Colonic mucosa (tissue), 4 donors: ENCODE measurements at places on chromosomes 2 and 18.
A peak's percentile ranks its signal among the peaks of the same experiment; 100 is the strongest.

DNA sequence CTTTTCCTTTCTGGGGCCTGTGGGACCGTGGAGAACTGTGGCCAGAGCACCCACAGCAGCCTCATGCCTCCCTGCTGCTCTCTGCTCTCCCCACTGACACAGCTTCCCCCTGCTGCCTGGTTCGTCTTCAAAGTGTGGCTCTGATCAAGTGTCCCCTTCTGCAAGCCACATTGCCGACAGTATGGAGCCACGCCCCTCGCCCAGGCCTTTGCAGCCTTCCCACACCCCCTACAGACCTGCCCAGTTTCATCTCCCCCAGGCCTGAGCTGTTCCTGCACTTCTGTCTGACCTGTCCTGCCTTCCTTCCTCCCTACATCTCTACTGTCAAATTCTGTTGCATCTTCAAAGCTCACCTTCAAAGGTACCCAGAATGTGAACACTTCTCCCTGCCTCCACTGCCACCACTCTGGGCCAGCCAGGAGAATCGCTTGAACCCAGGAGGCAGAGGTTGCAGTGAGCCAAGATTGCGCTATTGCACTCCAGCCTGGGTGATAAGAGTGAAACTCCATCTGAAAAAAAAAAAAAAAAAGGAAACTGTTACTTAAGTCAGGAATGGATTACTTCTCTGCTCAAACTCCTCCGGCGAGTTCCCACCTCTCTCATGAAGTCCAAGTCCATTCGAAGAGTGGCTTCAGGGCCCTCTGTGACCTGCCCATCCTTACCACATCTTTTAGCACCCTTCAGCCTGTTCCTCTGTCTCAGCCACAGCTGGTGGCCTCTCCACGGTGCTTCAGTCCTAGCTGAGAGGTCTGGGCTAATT is 29.0 kb upstream of the CATIP start:
- no peak for DNase-seq
- no peak overlapping the region for H3K4me3 ChIP-seq
- no peaks in the 10 kb centered on the region for H3K36me3 ChIP-seq
- no peaks in the 10 kb centered on the region for H3K27me3 ChIP-seq

GRCh38 chr2:147550995-147551731 is 293.7 kb upstream of the ACVR2A start:
- no peaks in the 10 kb centered on the region for H3K27me3 ChIP-seq
- no peak overlapping the region for H3K27ac ChIP-seq
- DNase-seq = no peak
- H3K4me1 ChIP-seq = no peaks in the 10 kb centered on the region

DNA sequence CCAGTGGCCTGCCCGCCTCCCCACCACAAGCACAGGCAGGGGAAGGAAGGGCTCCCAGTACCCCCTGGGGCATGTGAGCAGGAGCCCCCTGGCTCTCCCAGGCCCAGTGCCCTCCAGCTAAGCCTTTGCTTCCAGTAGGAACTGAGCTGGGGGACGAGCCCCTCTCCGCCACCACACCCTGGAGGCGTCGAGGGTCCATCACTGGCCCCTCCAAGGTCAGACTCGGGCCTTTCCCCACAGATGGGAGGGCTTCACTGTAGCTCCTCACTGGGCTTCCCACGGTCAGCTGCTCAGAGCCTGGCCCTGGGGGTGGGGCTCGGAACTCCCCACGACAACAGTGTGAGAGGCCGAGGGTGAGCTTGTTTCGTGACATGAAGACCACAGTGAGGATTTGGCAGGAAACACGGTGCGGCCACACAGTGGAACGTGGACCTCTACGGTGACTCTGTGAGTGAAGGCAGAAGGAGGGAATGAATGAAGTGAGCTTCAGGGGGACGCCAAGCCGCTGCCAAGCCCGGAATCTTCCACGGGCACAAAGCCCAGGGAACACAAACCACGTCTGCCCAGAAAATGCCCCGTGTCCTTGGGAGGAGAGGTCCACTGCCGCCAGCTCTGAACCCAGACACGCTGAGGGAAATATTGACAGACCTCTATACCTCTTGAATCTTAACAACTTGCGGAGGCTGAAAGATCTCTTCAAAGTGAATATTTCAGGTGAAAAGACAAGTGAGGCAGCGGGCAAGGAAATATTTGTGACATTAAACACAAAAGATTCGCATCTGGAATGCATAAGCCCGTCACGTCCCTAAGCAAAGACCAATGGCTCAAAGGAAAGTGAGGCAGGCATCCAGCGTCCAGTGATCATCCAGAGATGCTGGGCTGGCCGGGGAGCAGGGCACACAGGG is 144.8 kb upstream of the GPC1 start:
- H3K4me3 ChIP-seq = no peak overlapping the region
- no peaks in the 10 kb centered on the region for H3K4me1 ChIP-seq
- no peak overlapping the region for H3K27ac ChIP-seq
- H3K36me3 ChIP-seq = no peaks in the 10 kb centered on the region

DNA sequence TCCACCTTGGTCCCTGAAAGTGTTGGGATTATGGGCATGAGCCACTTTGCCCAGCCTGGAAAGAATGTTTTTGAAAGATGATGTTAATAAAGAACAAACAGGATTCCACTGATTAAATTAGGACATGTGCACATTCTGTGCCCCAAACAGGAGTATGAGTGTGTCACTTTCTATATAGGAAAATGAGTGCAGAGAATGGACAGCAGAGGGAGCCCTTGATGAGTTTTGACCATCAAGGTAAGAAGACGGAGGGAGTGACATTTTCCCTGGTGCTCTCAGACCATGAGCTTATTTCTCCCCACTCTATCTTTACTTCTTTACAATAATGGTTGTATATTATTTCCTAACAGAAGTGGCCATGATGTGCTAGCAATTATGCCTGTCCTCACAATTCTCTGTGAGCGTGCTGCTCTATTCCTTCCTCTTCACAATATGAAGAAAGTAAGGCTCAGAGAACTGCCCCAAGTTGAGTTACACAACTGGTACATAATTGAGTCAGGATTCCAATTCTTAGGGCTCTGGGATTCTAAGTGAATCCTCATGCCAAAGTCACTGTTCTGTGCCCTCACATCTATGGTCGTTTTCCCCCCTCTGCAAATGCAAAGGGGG is 20.6 kb downstream of the RPL37A start:
- no peak overlapping the region for H3K4me3 ChIP-seq
- H3K36me3 ChIP-seq = no peaks in the 10 kb centered on the region
- no peaks in the 10 kb centered on the region for H3K27me3 ChIP-seq
- peak; percentile 80 for DNase-seq
- H3K4me1 ChIP-seq = no peaks in the 10 kb centered on the region

DNA sequence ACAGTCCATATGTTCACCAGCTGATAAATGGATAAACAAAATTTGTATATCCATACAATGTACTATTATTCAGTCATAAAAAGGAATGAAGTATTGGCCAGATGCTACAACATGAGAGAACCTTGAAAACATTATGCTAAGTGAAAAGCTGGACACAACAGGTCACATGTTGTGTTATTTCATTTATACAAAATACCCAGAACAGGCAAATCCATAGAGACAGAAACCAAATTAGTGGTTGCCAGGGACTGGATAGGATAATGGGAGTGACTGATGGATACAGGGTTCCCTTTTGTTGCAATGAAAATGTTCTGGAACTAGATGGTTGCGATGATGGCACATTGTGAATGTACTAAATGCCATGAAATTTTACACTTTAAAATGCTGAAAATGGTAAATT is 10.2 kb upstream of the PCARE start:
- H3K27ac ChIP-seq = no peak overlapping the region
- H3K36me3 ChIP-seq = no peaks in the 10 kb centered on the region
- H3K4me1 ChIP-seq = no peaks in the 10 kb centered on the region
- no peak for DNase-seq

DNA sequence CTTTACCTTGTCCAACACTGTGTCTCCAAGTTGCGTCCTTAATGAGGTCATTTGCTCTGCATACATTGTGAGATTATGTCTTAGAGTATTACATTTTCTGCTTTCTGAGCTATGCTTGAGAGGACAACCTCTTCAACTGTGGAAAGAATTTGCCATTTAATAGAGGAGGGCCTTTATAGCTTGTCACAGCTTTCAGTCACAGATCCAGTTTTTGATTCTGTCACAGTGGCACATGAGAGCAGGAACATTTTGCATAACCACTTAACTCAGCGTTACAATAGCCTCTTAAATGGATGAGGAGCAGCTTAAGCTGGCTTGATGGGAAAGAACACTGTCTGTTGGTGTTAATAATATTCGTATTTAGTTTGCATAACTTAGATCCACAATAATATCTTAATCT is 63.0 kb downstream of the RHBDD1 start:
- H3K4me3 ChIP-seq = no peak overlapping the region
- no peak overlapping the region for H3K27ac ChIP-seq
- H3K36me3 ChIP-seq = no peaks in the 10 kb centered on the region
- no peaks in the 10 kb centered on the region for H3K27me3 ChIP-seq
- DNase-seq = no peak
- no peaks in the 10 kb centered on the region for H3K4me1 ChIP-seq

DNA sequence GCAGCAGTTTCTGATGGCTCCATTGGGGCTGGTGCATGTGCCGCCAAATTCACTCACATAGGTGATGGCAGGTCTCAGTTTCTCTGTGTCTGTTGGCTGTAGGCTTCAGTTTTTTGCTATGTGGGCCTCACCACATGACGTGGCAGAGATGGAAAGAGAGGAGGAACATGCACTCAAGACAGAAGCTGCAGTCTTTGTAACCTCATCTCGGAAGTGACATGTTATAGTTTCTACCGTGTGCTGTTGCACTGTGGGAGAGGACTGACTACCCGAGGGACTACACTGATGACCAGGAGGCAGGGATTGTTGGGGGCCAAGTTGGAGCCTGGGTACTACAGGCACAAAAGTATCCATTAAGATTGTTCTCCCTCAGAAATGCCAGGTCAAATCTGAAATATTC is 9.2 kb upstream of the CNRIP1 start:
- no peak overlapping the region for H3K4me3 ChIP-seq
- no peak overlapping the region for H3K27ac ChIP-seq
- DNase-seq = no peak
- H3K4me1 ChIP-seq = no peaks in the 10 kb centered on the region

GRCh38 chr2:10452312-10452711 is 4.2 kb upstream of the ODC1 start:
- peaks cover 12% of the 10 kb centered on the region for H3K4me1 ChIP-seq
- no peak overlapping the region for H3K4me3 ChIP-seq
- H3K27me3 ChIP-seq = no peaks in the 10 kb centered on the region
- peak; percentile 87 for DNase-seq
- peak overlapping the region; percentile 61 for H3K27ac ChIP-seq

DNA sequence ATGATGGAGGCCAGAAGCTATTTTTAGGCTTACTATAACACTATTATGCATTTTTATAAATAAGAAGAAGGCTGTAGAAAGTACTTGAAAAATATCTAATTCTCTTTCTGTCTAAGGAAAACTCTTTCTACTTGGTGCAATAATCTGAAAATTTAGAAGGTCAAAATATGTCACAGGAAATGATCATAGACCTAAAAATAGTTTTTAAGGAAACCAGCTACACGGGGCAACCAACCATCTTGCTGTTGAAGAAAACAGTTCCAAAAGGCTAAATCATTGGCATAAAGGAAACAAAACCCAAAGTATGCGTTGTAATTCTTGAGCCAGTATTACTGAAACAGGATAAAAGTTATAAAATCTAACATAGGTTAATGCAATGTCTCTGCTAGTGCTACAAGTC is 40.2 kb downstream of the SOCS6 start:
- no peaks in the 10 kb centered on the region for H3K4me1 ChIP-seq
- no peak overlapping the region for H3K4me3 ChIP-seq
- H3K27me3 ChIP-seq = no peaks in the 10 kb centered on the region
- DNase-seq = no peak

GRCh38 chr2:43178055-43178598 is 48.3 kb downstream of the ZFP36L2 start:
- DNase-seq = no peak
- peaks cover 14% of the 10 kb centered on the region for H3K4me1 ChIP-seq

DNA sequence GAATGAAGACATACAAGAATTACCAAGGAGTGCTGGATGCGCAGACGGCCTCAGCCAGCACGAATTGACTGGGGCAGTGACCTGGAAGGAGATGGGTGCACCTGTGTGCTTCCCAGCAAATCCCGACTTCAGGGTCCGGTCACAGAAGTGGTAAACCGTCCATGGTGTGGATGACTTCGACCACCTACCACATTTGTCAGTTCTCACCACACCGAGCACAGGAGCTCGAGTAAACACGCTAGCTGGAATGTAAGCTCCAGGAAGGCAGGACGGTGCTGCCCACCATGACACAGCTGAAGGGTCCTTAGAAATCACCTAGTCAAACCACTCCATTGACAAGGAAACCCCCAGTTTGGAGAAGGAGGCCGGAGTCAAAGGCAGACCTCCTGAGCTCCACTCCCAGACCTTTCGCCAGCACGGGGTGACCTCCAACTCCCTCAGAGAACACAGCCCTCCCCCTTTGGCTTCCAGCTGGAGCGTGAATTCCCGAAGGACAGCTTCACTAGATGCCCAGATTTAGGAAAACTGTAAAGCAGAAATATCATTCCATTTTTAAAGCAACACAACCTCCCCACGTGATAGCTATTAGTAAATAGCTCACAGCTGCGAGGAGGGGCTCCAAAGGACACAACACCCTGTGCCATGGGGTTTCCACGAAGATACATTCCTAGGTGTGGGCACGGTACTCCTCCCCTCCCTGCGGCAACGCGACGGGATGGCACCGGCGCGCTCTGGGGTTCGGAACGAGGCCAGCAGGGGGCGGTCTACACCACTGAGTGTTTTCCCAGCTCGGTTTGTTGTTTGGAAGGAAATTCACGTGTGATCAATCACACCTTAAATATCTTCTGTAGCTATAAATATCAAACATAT is 34.1 kb upstream of the GNAL start:
- DNase-seq = peak; percentile 59
- H3K36me3 ChIP-seq = no peaks in the 10 kb centered on the region
- no peak overlapping the region for H3K27ac ChIP-seq

DNA sequence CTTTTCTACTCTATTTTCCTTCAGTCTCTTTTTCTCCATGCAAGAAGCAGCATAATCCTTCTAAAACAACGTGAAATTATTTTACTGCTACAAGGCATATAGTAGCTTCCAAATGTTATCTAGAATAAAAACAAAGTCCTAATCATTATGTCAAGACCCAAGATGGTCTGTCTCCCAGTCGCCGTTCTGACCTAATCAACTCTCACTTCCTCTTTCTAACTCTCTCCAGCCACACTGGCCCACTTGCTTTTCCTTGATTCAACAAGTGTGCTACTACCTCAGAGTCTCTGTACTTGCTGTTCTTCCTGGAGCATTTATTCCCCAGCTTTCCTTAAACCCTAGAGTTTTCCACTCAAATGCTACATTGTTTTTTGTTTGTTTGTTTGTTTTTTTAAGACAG is 1491.2 kb downstream of the LRP1B start:
- no peak overlapping the region for H3K4me3 ChIP-seq
- no peaks in the 10 kb centered on the region for H3K27me3 ChIP-seq
